Epithelial cell of proximal tubule (primary cell): ENCODE measurements at places on chromosomes 16 and 17. TPM values are rescaled to one million over a fixed set of nuclear protein-coding genes. Genes with fewer than 3 reads are reported as not detected.

DNA sequence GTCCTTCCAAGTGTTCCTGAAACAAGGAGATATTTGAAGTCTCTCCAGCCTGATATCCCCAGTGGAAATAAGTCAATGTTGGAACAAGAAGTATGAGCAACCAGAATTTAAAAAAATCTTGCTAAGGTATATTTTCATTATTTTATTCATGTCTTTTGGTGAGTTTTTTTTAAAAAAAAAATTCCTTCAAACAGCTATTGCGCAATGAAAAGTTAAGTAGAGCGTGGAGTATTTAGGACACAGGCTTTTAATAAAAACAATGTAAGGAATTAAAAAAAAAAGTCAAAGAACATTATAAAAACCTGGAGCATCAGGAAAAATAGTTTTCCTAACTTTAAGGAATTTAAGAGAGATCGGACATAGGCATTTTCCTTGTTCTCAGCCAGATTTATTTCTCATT is 940.4 kb downstream of the KCNJ2 start:
- DNase-seq, result no peak

- no peak for DNase-seq
Observed at GRCh38 chr17:59680314-59680713, 26.9 kb downstream of the PTRH2 start.

DNA sequence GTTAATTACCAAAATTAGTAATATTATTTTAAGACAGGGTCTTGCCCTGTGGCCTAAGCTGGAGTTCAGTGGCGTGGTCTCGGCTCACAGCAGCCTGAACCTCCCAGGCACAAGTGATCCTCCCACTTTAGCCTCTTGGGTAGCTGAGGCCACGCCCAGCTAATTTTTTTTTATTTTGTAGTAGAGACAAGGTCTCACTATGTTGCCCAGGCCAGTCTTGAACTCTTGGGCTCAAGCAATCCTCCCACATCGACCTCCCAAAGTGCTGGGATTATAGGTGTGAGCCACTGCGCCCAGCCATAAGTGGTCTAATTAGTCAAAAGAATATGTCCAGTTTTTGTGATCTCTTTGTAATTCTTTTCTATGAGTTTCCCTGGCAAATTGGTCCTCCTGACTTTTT is 12.0 kb upstream of the CFDP1 start:
- no peak for DNase-seq

GRCh38 chr17:8643855-8644506 is 13.5 kb upstream of the MYH10 start:
- DNase-seq, result no peak

DNA sequence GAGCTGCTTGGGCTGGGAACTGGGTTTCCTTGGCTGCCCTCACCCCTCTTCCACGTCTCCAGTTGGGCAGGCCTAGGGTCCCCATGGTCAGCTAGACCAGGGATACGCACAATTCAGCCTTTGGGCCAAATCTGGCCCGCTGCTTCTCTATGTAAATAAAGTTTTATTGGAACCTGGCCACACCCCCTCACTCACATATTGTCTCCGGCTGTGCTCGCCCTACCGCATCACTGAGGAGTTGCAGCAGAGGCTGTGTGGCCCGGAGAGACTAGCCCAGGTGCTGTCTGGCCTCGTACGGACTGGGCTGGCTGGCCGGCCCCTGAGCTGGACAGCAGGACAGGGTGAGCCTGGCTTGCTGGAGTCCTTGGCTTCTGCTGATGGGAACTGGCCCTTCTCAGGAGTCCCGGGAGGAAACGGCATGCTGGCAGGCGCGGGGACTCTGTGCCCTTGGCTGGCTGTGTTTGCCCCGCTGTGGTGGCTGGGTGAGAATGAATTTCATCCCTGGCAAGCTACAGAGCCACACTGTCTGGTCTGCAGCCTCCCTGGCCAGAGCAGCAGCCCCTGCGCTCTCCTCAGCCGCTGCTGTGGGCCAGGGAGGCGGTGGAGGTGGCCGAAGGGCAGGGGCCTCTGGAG is 82.0 kb downstream of the ENGASE start:
- DNase-seq, result no peak

DNA sequence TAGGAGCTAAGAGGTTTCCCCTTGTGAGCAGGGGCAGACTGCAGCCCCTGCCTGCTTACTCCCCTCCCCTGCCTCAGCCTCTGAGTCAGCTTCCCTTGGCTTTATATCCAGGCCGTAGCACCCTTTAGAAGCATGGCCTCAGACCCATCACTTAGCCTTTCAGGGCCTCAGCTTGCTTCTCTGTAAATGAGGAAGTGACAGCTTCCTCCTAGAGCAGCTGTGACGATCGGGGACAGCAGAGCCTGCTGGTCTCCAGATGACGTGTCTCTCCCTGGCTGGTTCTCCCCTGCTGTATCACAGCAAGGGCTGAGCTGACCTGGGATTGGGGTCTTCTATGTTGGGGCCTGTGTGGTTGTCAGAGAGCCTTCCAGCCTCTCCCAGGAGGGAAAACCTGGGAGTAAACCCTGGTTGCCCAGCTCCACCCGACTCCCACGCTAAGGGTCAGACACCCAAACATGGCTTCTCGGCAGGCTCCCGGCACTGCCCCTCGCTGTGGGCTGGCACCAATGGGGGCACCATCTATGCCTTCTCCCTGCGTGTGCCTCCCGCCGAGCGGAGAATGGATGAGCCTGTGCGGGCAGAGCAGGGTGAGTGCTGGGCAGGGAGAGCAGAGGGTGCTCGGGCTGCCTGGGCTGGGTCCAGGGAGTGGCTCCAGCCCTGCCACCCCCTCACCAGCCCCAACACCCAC is 16.3 kb upstream of the MYO15B start:
- no peak for DNase-seq

- peak; percentile 59 for DNase-seq
Observed at GRCh38 chr17:20066253-20066652, 57.1 kb downstream of the SPECC1 start.

DNA sequence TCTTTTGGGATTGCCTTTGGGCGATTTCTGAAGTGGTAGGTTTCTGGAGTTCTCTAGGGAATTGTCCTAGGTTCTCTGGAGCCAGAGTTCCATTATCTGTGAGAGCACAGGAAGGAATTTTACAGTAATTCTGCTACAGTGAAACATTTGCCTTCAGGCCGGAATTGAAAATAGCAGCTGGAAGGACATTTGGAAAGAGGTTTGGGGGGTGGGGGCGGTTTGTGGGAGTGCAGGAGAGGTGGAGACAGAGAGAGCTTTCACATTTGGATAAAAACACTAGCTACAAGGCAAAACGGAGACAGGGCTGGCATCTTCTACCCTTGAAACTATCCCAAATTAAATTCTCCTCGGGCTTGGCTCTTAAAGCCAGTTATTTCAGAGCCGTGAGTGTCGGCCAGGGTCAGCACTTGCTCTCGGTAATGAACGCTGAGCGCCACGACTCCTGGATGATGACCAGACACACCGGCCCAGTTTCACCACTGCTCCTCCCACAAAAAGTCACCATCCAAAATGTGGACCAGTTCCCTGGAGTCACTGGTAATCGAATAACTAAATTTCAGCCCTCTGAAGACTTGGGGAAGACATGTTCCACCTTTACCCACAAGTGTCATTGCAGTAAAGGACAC is 67.7 kb upstream of the TANC2 start:
- no peak for DNase-seq

DNA sequence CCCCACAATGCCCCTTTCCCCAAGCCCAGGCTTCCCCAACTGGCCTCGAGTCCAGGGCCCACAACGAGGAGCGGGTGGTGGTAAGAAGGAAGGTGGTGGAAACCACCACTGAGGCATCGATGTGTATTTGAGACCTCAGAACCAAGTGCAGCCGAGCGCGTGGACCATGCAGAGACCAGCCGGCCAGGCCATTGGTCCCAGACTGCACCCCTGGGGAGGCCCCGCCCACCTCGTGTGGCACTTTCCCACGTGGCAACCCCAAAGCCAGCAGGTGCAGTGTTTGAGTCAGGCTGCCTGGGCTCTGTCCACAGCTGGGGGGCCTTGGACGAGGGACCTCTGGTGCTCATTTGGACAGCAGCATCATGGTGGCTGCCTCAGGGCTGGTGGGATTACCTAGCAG is 28.1 kb upstream of the BAHCC1 start:
- DNase-seq, result no peak

GRCh38 chr17:16488186-16488967 is 3.6 kb downstream of the LRRC75A start:
- no peak for DNase-seq

DNA sequence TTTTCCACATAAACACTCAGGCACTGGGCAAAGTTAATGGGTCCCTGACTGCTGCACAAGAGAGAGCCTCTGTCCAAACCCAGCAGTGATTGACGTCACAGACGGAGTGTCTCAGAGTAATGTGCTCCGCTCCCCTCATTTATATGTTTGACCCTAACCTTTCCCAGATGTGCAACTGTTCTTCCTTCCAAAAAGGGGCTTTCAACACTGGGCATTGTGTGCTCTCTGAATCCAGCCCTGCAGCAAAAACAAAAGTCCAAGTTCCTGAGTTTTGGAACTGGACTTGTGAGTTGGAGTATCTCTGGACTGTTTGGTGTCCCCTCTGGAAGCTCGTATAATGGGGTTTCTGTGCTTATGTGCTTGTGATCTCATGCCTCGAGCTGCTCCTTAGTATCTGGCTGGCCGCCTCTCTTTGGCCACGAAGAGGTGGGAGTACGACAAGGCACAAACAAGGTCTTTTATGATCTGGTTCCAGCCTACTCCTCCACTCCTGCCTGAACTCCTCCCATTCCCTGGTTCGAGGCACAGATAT is 76.4 kb upstream of the SMIM36 start:
- DNase-seq, result no peak

MYO15A gene
- 0.07 and 0.17 TPM in 2 replicates for total RNA-seq

SPN gene
- 0.43 TPM in 1 of 2 replicates, not detected in the other for total RNA-seq

FBXO39 gene
- not detected in 2 replicates for total RNA-seq

PIK3R5 gene
- 0.12 TPM in 1 of 2 replicates, not detected in the other for total RNA-seq

SLC13A2 gene
- not detected in 2 replicates for total RNA-seq

CD300LB gene
- not detected in 2 replicates for total RNA-seq

PRAC1 gene
- not detected in 2 replicates for total RNA-seq

GLIS2 gene
- total RNA-seq, result 2.2 and 4.6 TPM in 2 replicates

ACSM2A gene
- 0.12 TPM in 1 of 2 replicates, not detected in the other for total RNA-seq

CBFA2T3 gene
- 0.86 TPM in 1 of 2 replicates, not detected in the other for total RNA-seq

SYT17 gene
- 0.07 and 1.2 TPM in 2 replicates for total RNA-seq

CEP295NL gene
- 0.29 TPM in 2 replicates for total RNA-seq

CPSF4L gene
- total RNA-seq, result not detected in 2 replicates

PTGES3L gene
- total RNA-seq, result 1.3 and 2.5 TPM in 2 replicates

ALDOC gene
- total RNA-seq, result 25.4 and 100.0 TPM in 2 replicates

MYH1 gene
- total RNA-seq, result not detected in 2 replicates

ITGB4 gene
- total RNA-seq, result 22.6 and 33.3 TPM in 2 replicates

ZNF689 gene
- 7.7 and 9.6 TPM in 2 replicates for total RNA-seq
